ENCODE measurements at places on chromosomes 6 and 20. TPM values are rescaled to one million over a fixed set of nuclear protein-coding genes. Genes with fewer than 3 reads are reported as not detected.

The NHSL1 gene
- 46.6 TPM for total RNA-seq

The ZNF165 gene
- total RNA-seq, result 0.82 TPM

The CST5 gene
- not detected for total RNA-seq

The TFAP2D gene
- total RNA-seq, result 1.3 TPM

The LPA gene
- 0.93 TPM for total RNA-seq

The SYNGAP1 gene
- total RNA-seq, result 17.9 TPM

The ASIP gene
- total RNA-seq, result 1.9 TPM

The PSORS1C2 gene
- not detected for total RNA-seq

The IMPG1 gene
- 68.0 TPM for total RNA-seq

The LY6G6F gene
- total RNA-seq, result not detected

The SLC32A1 gene
- 8.2 TPM for total RNA-seq

The SLC22A7 gene
- not detected for total RNA-seq

The DPPA5 gene
- not detected for total RNA-seq

The LTB gene
- 1.4 TPM for total RNA-seq

The EDN3 gene
- total RNA-seq, result 45.3 TPM

The GPR6 gene
- total RNA-seq, result not detected

The SLC25A27 gene
- 97.2 TPM for total RNA-seq

The HTR1E gene
- total RNA-seq, result 0.33 TPM

The SMPDL3A gene
- total RNA-seq, result 22.2 TPM

The FHL5 gene
- total RNA-seq, result 0.60 TPM

The CD109 gene
- 17.0 TPM for total RNA-seq

The NKAIN4 gene
- 24.6 TPM for total RNA-seq

The CD24 gene
- 267 TPM for total RNA-seq

The EBF4 gene
- total RNA-seq, result 16.9 TPM

The CEP85L gene
- 44.8 TPM for total RNA-seq

The PROKR2 gene
- not detected for total RNA-seq

The FAM229B gene
- 26.5 TPM for total RNA-seq

The TUBB2A gene
- total RNA-seq, result 209 TPM

The POM121L2 gene
- total RNA-seq, result not detected

The KIAA1755 gene
- total RNA-seq, result 24.9 TPM

The IDH3B gene
- total RNA-seq, result 105 TPM

The SALL4 gene
- 1.8 TPM for total RNA-seq

Data from camera-type eye (tissue), 1 donor.